ENCODE measurements at places on chromosomes 16 and 17.

- DNase-seq, result no peak
These were observed 115.9 kb upstream of the RBFOX1 start for GRCh38 chr16:7216719-7217118.

DNA sequence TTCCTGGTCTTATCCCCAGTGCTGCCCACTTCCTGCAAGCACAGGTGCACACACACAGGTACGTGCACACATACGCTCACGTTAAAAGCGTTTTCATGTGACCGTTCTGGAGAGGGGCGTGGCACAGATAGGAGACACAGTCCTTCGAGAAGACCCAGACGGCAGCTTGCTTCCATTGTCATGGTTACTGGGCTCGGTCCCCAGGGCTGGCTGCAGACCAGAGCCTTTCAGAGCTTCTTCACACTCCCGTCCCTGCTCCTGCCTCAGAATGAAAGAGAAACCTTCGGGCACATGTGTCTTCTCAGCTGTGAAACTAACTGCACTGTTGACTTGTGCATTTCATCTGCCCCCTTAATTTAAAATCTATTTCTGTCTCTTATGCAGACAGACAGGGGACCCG is 154.2 kb downstream of the PITPNC1 start:
- no peak for DNase-seq

- no peak for DNase-seq
These were observed 7.3 kb downstream of the GJD3 start for GRCh38 chr17:40356990-40357881.

DNA sequence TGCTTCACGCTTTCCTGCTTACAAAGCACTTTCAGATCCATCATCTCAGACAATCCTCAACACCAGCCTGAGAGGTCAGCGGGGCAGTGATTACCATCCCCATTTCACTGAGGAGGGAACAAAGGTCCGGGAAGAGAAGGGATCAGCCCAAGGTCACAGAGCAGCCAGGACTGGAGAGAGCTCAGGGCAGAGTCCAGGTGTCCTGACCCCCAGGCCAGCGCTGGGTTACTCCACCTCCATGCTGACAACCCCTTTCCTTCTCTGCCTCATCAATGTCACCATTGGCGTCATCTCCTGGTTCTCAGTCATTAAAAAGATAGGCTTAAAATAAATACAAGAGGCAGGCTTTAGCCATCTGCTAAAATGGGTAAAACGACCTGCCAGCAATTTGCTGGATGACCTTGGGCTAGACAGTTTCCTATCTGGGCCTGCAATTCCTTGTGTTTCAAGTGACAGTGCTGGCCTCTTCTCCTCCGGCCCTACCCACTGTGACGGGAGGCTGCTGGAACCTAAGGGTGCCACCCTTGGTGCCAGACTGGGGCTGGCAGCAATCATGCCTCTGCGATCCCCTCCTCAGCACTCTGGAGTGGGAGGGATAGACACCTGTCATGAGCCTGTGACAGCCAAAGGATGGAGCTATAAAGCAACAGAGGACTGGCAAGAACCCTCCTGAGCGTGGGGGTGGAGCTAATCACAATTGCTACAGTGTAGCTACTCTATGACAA is 79.5 kb upstream of the CCL1 start:
- no peak for DNase-seq

- no peak for DNase-seq
These were observed 2.9 kb downstream of the HIGD1B start for GRCh38 chr17:44850612-44851011.

- DNase-seq, result no peak
These were observed 147.0 kb upstream of the RBFOX1 start for GRCh38 chr16:7185689-7186088.

GRCh38 chr17:51044976-51045375 is 75.7 kb downstream of the SPAG9 start:
- DNase-seq, result no peak

- DNase-seq, result peak; percentile 61
These were observed at the start of gene SREBF1 for GRCh38 chr17:17836818-17837379. TSS of gene SREBF1 (minus strand) at chr17:17836986. CDS start at chr17:17836817, 169 bp downstream.

DNA sequence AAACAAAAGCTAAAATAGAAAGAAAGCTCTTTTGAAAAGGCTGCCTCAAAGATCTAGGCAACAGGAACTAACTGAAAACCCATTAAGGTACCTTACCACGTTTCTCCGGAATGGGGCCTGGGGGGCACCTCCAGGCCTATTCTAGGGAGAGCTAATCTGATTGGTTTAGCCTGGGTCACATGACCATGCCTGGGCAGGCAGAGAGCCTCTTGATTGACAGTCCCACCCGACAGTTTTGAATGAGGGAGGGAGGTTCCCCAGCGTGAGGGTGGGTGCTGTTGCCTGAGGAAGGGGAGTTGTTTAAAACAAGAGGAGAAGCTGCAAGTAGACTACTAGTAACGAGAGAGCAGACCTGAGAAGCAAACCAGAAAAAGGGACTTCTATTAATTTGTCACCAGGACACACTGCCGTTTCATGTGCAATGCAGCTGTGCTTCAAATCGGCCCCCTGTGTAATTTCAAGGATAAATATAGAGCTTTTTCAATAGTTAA is 143.4 kb upstream of the HS3ST2 start:
- DNase-seq, result peak; percentile 18

- no peak for DNase-seq
These were observed 27.1 kb upstream of the TMEM97 start for GRCh38 chr17:28291780-28292330.

DNA sequence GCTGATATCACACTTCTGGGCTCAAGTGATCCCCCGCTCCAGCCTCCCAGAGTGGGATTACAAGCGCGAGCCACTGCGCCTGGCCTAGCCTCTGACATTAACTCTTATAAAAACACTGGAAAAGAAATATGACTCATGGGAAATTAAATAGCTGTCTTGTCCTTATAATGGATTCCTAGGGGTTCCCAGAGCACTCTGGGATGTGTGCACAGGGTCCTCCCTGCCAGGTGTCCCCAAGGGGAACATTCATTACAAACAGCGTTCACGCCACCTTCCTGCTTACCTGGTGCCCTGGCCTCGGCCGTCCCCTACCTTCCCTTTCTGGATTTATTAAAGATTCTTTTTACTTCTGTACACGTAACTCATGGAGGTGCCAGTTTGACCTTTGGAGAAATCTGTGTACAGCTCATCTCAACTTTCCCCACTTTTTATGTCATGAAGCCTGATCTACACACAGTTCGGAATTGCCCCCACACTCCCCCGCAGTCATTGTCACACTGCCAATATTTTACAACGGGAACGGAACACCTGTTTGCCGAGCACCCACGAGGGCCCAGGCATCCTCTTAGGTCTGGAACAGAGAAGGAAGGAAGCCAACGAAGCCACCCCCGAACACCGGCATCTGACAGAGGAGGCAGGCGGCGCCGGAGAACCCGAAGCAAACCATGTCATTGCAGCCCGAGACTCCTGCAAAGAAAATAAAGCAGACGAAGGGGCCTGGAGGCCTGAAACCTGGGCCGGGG is 39.7 kb upstream of the MEAK7 start:
- no peak for DNase-seq

DNA sequence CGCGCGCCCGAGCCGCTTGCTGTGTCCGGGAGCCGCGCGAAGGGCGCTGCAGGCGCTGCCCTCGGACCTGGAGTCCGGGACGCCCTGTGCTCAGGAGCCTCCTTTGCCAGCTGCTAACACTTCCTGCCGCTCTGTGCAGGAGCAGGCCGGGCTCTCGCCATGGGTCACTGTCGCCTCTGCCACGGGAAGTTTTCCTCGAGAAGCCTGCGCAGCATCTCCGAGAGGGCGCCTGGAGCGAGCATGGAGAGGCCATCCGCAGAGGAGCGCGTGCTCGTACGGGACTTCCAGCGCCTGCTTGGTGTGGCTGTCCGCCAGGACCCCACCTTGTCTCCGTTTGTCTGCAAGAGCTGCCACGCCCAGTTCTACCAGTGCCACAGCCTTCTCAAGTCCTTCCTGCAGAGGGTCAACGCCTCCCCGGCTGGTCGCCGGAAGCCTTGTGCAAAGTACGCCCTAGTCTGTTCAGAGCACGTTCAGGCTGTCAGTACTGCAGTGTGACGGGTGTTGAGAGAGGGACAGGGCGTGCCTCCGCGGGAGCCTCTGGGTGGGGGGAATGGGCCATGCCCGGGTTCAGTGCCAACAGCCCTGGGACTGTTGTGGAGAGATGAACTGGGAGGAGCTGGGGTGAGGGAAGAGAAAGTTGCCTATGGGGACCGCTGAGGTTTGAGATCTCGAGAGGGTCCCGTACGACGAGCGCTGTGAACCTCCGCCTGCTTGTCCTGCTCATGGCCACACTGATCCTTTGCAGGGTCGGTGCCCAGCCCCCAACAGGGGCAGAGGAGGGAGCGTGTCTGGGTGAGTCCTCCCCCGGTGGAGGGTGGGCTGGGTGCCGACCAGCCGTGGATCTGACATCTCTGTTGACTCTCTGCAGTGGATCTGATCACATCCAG is 1.3 kb downstream of the ZNF276 start:
- peak; percentile 35 for DNase-seq

GRCh38 chr17:42475835-42476234 is 17.2 kb downstream of the ATP6V0A1 start:
- DNase-seq, result no peak

DNA sequence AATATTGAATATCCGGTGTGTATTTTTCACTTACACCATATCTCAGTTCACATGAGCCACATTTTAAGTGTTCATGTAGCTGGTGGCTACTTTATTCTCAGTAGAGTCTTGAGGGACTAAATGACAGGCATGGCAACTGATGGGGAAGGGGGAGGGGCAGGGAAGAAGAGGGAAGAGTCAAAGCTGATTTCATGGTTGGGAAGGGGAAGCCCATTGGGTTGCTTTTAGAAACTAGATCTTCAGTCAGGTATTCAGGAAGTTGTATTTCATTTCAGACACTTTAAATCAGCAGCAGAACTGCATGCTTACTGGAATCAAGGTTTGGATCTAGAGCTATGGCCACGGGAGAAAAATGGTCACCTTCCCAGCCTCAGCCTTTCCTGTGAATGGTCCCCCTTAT is 2.9 kb upstream of the WIPI1 start:
- no peak for DNase-seq

GRCh38 chr17:36498560-36499300 is 12.2 kb downstream of the ZNHIT3 start:
- no peak for DNase-seq

DNA sequence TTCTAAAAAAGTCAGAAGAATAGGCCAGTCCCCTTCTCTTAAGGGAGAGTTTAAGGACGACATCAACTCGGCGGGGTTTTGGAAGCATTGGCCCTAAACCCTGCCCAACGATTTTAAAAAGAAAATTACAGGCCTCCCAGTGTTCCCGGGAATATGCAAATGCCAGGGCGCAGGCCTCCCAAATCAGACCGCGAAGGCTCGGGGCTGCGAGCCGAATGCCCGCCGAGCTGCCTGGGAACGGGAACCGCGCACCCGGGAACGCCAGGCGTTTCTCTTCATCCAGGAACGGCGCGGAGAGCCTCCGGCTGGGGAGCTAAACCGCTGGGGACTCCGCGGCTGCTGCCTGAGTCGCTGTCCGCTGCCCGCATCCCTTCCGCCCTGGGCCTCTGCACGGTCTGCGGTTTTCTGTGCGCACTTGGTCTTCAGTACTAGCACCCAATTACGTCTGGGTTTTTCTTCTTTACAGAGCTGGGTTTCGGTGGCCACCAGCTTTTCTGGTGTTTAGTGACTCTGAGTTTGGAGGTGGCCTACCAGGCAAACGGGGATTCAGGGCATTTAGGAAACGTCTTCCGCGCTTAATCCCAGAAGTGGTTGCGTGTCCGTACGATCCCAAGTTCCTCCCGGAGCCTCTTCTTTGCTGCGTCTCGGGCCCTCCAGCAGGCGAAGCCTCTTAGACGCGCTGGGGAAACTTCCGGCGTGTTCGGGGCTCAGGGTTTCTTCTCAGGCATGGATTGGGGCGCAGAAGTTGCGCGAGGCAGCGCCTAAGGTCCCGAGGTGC is 5.7 kb downstream of the IRX5 start:
- DNase-seq, result no peak

GRCh38 chr17:43912635-43913304 is 5.4 kb upstream of the MPP2 start:
- DNase-seq, result no peak

DNA sequence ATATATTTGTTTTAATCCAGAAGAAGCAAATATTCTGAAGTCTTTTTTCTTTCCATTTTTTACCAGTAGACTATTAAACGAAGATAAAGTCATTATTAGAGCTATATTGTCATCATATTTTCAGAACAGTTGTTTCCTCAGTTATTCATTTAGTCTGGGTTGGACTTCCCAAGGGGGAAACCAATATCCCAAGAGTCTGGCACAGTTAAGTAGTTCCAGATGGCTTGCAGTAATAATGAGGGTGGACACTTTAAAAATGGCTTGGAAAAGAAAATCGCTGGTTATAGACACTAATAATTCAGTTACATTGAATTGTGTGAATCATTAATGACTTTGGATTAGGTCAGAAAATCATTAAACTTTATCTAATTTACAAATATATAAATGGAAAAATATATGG is 3.9 kb downstream of the PPM1E start:
- no peak for DNase-seq

DNA sequence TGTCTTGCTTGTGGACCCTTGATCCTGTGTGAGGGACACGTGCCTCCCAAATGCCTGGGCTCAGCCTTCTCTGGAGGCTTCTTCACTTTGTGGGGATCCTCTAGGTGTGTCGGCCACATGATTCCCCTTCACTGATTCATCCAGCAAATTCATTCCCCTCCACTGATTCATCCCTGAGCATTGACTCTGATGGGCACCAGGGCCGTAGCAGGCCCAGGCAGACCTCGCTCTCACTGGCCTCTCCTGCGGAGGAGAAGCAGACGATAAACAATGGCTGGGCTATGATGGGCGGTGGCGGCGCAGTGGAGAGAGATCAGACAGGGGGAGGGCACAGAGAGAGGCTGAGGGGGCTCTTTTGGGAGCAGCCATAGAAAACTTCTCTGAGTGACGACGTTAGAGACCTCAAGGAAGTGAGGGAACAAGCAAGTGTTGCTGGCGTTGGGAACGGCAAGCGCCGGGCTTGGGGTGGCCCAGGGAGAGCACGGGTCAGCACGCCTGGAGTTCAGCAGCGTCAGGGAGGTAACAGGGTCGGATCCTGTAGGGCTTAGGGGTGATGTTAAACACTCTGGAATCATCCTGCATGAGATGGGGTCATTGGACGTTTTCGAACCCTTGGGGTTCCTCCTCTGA is 17.5 kb upstream of the RPTOR start:
- DNase-seq, result no peak

DNA sequence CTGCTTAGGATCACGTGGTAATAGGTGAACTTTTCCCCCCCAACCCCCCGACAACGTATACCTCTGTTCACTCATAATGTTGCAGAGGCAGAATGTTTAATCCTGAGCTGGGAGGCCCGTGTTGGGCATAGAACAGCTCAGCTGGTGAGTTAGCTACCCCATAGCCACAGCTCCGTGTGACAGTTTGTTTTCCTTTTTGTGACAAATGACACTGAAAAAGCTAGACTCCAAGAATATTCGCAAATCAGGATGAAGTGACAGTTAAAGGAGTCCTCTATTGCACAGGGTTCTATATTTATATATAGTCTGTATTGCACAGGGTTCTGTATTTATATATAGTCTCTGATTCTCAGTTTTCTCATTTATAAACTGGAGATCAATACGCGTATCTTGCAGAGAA is 33.8 kb downstream of the MYH13 start:
- no peak for DNase-seq

DNA sequence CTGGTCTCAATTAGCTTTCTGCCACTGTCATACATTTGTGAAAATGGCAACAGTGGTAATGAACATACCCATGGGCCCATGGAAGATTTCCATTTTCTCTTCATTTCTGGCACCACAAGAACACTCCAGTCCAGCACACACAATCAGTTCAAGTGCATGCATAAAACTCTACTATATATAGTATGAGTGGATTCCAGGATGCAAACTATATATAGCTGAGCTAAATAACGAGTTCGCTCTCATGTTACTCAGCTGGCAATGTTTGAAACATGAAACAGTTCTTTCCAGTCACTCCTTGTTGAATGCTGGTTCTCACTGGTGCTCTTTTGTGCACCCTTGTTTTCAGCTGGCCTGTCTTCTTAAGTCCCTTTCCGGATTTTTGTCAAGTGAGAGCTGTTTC is 75.2 kb upstream of the DHX40 start:
- DNase-seq, result no peak

All from stimulated activated naive B cell treated with anti-CD40 and anti-IgM and Interleukin-4, amounts not matched to agents 10 μg/mL and 1 μg/mL and 100 μg/mL, for 72 hours (primary cell).